ENCODE measurements at places on chromosomes 1 and 21.

DNA sequence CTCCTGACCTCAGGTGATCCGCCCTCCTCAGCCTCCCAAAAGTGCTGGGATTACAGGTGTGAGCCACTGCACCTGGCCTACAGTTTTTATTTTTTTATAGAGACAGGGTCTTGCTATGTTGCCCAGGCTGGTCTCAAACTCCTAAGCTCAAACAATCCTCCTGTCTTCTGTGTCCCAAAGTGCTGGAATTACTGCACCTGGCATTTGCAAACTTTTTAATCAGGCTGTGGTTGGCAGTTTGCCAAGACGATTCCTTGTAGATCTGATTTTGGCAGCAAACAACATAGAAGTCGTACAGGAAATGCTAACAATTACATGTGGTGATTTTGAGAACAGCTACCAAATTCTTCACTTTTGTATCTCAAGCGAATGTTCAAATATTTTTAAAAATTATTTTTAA, 10.1 kb downstream of the RBP7 start:
- DNase-seq: no peak

DNA sequence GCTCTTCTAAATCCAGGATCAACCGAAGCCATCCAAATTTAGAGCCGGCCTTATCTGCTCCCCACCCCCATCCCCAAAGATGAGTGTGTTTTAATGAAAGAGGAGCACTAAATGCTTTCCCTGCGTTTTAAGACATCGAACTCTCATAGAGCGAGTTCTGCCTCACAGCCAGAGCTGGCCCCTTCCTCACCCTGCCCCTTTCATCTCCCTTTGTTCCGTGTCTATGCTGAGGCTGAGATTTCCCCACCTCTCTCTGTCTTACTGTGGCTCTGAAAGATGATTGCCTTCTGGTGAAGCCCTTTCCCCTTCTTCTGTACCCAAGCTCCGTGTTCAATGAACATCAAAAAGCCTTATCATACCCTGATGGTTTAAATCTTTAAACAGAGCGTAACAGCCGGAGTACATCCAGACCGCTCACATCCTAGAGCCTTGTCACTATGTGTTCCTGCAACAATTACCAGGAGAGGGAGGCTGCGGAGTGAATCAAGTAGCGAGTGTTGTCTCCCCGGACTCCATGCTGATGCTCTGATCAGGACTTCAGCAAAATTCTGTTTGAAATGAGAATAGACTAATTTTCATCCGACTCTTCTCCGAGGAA, 110.1 kb downstream of the ZNF326 start:
- no peak for DNase-seq

GRCh38 chr1:53783056-53783455, 44.1 kb upstream of the GLIS1 start:
- DNase-seq: no peak

DNA sequence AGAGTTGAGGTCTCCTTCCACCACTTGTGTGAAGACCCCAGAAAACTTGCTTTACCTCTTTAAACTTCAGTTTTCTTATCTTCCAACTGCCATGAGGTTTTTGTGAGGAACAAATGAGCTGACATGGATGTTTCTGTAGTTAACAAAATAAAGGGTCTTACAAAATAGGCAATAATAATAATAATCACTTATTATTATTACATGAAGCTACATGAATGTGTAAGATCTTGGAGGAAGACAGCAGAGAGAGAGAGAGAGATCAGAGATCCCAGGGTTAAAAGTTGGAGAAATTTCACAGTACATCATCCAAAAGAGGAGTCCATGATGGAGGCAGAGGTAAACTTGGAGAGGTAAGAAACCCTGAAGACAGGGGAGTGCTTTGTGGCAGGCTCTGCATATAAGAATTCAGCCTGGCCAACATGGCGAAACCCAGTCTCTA, 10.7 kb downstream of the RCC1 start:
- DNase-seq: no peak

- DNase-seq: no peak
Measured at GRCh38 chr1:113891631-113892220, 4.3 kb upstream of the BCL2L15 start.

GRCh38 chr1:88320291-88320690, 363.8 kb upstream of the PKN2 start:
- DNase-seq: no peak

DNA sequence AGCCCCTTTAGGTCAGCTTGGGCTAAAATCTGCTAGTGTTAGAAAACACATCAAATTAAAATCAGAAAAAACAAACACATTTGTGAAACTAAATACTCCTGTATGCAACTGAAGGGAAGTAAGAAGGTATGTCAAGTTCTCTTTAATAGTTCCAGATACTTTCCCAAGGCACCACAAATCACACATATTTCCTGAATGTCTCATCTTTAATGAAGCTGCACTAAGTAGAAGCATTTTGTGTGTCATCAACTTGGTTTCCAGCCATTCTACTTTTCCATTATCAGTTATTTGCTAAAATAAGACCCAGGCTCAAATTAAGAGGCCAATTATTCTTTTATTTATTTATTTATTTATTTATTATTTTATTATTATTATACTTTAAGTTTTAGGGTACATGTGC, 34.7 kb downstream of the CRB1 start:
- no peak for DNase-seq

DNA sequence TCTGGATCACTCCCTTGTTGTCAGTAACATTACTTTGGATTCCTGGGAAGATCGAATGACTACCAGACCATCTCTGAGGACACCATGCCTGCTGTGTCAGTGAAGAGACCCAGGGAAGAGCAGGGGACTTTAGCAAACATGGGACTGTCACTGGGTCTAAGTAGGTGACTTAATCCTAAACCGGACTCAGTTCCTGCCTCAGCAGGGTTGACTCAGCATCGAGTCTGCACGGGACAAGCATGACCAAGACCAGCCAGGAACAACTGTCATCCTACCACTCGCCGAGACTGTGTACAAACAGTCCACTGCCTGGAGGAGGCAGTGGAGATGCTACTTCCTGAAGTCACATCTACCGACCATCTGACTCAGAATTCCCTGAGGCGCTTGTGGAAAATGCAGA, 53.2 kb upstream of the RAB4A start:
- no peak for DNase-seq

- DNase-seq: no peak
Measured at GRCh38 chr1:233038581-233038980, 88.2 kb downstream of the NTPCR start.

GRCh38 chr1:225378880-225379279, 49.0 kb downstream of the LBR start:
- no peak for DNase-seq

- DNase-seq: no peak
Measured at GRCh38 chr1:51170342-51170741, 65.7 kb upstream of the RNF11 start.

DNA sequence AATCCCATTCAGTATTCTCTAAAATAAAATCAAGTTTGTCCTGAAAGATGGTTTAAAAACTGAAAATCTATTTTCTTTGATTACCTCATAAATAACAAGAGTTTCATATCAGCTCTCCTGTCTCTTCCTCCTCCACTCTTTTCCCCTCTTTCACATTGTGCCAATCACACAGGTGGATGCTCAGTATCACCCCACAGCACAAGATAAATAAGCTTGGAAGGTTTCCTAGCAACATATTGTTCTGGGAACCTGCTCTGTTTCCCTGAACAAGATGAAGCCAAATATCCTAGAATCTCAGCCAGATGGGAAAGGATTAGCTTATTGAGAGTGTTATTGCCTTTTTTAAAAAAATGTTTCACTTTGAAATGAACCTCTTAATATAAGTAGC, 45.7 kb upstream of the CACYBP start:
- DNase-seq: no peak

- DNase-seq: no peak
Measured at GRCh38 chr1:187513190-187513589, 684.4 kb downstream of the PLA2G4A start.

DNA sequence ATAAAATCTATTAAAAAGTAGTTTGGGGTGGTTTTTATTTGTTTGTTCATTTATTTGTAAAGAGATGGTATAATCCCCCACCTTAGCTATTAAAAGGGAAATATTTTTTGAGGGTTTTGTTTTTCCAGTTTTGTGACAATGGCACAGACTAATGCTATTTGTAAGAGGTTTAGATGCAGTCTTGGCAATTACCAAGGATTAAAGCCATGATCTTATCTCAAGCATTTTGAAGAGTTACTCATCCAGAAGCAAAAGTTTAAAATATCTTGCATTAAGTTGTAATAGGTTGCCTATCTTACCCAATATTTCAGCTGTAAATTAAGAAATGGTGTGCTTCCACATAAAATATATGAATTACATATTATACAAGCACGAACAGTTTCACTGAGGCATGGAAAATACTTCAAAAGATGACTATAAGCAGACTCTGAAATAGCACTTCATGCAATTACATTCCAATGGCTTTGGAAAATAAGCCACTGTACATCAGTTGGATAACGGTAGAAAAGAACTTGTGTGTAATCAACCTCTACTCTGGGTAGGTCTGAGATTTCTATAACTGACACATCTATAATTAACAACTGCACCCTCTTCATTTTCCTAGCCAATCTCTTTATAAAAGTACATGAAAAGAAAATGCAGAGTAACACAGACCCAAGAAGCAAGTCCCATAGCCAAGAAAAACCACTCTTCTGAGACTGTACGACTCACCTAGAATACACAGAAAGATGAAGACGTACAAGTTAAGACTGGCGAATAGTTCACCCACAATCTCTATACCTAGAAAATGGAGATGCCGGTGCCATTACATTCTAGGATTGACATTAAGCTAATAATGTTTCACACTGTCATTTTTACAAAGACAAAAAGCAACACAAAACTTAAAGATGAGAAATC, 95.2 kb downstream of the PTPN14 start:
- no peak for DNase-seq

DNA sequence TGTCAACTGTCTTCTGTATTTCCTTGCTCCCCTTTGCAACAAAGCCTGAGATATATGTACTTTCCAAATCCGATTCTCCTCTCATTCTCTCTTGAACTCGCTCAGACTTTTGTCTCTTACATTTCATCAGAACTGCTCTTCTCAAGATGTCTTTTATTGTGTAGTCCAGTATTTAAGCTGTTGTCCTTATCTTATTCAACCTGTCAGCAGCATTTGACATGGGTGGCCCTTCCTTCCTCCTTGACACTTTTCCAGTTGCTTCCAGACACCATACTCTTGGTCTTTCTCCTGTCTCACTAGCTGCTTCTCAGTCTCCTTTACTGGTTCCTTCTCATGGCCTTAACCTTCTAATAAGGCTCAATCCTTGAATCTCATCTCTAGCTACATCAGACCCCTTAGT, 47.0 kb downstream of the TSNAX start:
- DNase-seq: no peak

DNA sequence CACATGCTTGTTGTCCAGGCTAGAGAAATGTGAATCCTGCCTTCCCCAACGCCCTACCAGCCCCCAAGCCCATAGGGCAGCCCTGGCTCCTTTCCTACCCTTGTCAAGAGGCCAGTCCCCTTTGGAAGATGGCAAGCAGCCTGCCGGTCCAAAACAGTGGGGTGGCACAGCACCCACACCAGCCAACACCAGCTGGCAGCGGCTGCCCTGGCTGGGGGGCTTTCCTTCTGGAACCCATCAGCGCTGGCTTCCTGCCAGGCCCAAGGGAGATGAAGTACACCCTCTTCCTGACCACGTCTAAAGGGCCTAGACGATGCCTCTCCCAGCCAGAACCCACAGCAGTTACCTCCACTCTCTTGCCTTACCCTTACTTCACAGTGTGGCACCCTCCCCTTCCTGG, 24.2 kb downstream of the KCNN3 start:
- DNase-seq: no peak

- DNase-seq: no peak
Measured at GRCh38 chr21:45135868-45136267, 61.5 kb downstream of the ADARB1 start.

DNA sequence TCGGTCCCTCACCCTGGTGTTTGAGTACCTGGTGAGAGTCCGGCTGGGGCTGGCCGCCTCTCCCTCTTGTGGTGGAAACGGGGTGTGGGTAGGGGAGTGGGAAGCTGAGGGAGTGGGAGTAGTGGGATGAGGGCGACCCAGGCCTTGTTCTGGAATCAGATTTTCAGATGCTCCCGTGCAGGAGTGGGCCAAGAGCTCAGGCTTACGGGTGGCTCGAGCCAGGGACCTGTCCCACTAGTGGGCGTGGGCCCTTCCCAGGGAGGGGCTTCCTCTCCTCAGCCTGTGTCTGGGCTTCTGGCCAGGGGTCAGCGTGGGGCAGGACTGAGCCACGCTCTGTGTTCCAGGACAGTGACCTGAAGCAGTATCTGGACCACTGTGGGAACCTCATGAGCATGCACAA, 22.0 kb downstream of the CDK18 start:
- DNase-seq: no peak

GRCh38 chr21:29233256-29233546, 65.5 kb upstream of the BACH1 start:
- no peak for DNase-seq

DNA sequence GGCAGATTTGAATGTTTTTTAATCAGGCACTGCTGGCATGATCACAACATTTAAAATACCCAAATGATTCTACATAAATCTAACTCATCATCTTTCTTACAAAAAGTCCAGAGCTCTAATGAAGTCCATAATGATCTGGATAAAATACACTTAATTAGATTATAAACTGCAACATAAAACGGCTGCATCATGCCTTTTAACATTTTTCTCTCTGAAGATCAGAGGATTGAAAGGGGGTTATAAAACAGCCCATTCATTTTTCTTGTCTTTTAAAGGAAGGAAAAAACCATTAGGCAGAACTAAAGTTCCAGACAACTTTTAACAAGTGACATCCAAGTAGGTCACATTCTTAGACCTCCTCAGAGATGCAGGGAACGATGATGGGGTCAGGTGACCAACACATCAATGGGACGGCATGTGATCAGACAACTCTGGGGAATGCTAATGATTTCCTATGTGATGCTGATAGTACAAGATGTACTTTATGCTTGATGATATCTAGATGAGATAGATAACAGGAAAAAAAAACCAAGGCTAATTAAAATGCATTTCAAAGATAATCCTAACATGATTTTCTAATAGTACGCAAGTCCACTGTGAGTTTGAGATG, 455.1 kb downstream of the SMYD3 start:
- DNase-seq: no peak

DNA sequence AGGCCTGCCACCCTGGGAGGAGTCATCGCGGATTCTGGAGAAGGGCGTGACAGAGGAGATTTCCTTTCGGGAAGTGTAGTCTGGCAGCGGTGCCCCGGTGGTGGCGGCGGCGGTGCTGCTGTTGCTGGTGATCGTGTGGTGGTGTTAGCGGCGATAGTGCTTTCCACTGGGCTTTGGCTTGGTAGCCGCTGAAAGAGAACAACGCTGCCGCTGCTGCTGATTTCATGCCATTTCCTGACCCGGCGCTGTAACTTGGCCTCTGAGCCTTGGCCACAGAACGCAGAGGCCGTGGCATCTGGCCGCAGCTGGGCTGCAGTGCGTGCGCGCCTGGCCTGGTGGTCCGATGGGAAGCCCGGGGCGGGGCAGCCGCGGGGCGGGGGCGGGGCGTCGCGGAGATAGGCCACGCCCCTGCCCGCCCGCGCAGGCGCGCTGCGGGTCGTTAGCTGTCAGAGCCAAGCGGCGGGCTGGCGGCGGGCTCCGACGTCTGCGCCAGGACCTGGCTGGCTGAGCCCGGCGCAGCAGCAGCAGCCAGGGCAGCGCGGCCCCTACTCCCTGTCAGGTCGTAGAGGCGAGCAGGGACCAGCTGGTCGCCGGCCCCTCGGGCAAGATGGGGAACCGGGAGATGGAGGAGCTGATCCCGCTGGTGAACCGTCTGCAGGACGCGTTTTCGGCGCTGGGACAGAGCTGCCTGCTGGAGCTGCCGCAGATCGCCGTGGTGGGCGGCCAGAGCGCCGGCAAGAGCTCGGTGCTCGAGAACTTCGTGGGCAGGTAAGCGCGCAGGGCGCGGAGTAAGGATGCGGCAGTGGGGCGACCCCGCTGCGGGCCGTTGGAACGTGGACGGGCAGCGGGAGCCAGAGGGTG, at the start of gene DNM3:
TSS of gene DNM3 (plus strand) at position 449 of the 861 bp plus-strand sequence. CDS start at position 608, 159 bp downstream.
- peak; percentile 54 for DNase-seq

- peak; percentile 20 for DNase-seq
Measured at GRCh38 chr21:17585875-17586450, 26.7 kb downstream of the BTG3 start.

Measured in AG09319 (cell line).